PC-9 (cell line): ENCODE measurements at places on chromosomes 1 and 21. TPM values are rescaled to one million over a fixed set of nuclear protein-coding genes. Genes with fewer than 3 reads are reported as not detected.
A peak's percentile ranks its signal among the peaks of the same experiment; 100 is the strongest.

AVPR1B gene
- not detected in 2 replicates for total RNA-seq

GNAT2 gene
- 0.52 and 0.63 TPM in 2 replicates for total RNA-seq

GNG4 gene
- total RNA-seq = 15.5 and 16.3 TPM in 2 replicates

ATF6 gene
- 14.6 and 19.5 TPM in 2 replicates for total RNA-seq

GSTM3 gene
- total RNA-seq = 101 and 110 TPM in 2 replicates

LIN28A gene
- total RNA-seq = not detected in 2 replicates

HHIPL2 gene
- total RNA-seq = 14.0 and 18.7 TPM in 2 replicates

CCDC190 gene
- not detected in 2 replicates for total RNA-seq

SFPQ gene
- 191 and 299 TPM in 2 replicates for total RNA-seq

SLC22A15 gene
- total RNA-seq = 1.8 and 4.5 TPM in 2 replicates

TARS2 gene
- total RNA-seq = 44.8 and 46.0 TPM in 2 replicates

DNA sequence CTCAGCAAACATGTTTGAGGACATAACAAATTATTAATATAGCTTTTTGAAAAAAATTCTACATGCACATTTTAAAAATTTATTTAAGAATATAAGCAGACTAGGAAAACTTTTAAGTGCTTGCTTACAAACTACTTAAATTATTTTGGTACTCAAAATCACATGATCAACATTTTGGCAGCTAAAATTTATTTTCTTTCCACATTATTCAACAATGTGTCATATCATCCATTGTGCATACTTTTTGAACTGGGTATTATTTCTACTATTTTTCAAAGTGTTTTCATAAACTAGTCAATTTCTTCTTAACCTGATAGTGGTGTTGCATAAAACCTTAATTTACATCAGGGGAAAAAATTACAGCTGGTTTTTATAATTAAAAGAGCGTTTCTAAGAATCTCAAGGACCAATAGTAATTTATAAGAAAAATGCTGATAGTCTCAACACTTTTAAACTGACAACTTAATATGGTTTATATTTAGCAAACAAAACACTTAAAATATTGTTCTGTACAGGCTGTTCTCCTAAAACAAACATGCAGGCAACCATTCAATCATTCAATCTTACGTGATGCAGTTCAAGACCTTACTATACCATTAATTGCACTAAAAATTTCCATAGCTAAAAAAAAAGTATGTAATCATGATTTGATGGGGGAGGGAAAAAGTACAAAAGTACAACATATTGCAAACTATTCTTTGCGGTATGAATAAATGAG is 105.0 kb downstream of the GPATCH2 start:
- no peak for DNase-seq
- H3K36me3 ChIP-seq = no peaks in the 10 kb centered on the region
- H3K4me3 ChIP-seq = no peak overlapping the region
- no peak overlapping the region for H3K27ac ChIP-seq
- no peaks in the 10 kb centered on the region for H3K4me1 ChIP-seq

DNA sequence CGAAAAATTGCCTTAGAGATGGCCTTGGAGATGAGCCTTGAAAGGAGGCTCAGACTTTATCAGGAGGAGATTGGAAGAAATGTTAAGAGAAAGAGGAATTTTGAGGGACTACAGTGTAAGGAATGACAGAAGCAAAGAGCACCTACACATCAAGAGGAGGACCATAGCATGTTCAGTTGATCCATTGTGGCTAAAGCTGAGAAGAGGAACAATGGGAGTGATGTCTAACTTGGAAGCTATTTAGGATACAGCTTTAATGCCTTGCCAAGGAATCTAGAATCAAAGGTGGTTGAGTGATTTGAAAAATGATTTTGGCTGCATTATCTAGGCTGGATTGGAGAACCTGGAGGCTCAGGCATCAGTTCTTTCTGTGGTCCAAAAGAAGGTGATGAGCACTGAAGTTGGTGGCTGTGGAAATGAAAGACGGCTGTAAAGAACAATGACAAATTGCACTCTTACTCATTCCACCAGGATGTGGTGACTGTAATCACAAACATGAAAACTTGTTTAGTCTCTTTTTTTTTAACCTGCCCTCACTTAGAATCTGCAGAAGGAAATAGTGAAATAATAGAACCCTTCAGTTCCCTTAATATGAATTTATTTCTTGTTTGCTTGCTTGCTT is 11.3 kb downstream of the FAM20B start:
- H3K36me3 ChIP-seq = no peaks in the 10 kb centered on the region
- DNase-seq = no peak
- H3K27ac ChIP-seq = peak overlapping the region; percentile 94
- no peaks in the 10 kb centered on the region for H3K27me3 ChIP-seq
- H3K4me3 ChIP-seq = peak overlapping the region; percentile 43; the same call in 1 of the 2 replicates

- H3K27ac ChIP-seq = no peak overlapping the region
- no peak overlapping the region for H3K4me3 ChIP-seq
- H3K4me1 ChIP-seq = no peaks in the 10 kb centered on the region
- no peak for DNase-seq
Observed at GRCh38 chr1:156480016-156480370, 20.6 kb downstream of the MEF2D start.

DNA sequence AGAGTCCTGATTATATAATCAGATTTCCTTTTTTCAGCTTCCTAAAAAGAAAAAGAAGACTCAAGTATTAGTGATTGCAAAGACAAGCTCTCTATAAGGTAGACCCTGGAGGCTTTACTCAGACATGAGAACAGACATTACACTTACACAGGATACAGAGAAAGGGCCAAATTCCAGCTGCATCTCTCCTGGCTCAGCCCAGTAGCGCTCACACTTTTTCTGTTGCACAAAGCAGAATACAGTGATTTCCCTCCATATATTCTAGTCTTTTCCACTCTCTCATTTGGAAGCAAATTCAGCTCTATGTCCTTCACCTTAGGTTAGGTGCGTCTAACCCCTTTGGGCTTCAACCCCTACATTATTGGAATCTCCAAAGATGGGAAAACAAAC is 15.1 kb downstream of the PTPN22 start:
- no peaks in the 10 kb centered on the region for H3K36me3 ChIP-seq
- H3K27ac ChIP-seq = no peak overlapping the region
- H3K4me1 ChIP-seq = no peaks in the 10 kb centered on the region
- no peak overlapping the region for H3K4me3 ChIP-seq

GRCh38 chr1:194534784-194535183 is 1348.4 kb upstream of the B3GALT2 start:
- H3K36me3 ChIP-seq = no peaks in the 10 kb centered on the region
- H3K4me3 ChIP-seq = no peak overlapping the region
- no peaks in the 10 kb centered on the region for H3K4me1 ChIP-seq
- H3K27ac ChIP-seq = no peak overlapping the region
- H3K27me3 ChIP-seq = no peaks in the 10 kb centered on the region
- no peak for DNase-seq

GRCh38 chr1:212858461-212859265 is 588 bp downstream of the FLVCR1 start:
- H3K4me1 ChIP-seq = peaks cover 36% of the 10 kb centered on the region
- no peaks in the 10 kb centered on the region for H3K27me3 ChIP-seq
- H3K36me3 ChIP-seq = 0 out of 2 replicates have a peak, but pooled peaks cover 2% of the 10 kb centered on the region
- H3K4me3 ChIP-seq = peak overlapping the region; percentile 87
- H3K27ac ChIP-seq = 0 out of 2 replicates have a peak overlapping the region, but pooled peaks have one; percentile 18

DNA sequence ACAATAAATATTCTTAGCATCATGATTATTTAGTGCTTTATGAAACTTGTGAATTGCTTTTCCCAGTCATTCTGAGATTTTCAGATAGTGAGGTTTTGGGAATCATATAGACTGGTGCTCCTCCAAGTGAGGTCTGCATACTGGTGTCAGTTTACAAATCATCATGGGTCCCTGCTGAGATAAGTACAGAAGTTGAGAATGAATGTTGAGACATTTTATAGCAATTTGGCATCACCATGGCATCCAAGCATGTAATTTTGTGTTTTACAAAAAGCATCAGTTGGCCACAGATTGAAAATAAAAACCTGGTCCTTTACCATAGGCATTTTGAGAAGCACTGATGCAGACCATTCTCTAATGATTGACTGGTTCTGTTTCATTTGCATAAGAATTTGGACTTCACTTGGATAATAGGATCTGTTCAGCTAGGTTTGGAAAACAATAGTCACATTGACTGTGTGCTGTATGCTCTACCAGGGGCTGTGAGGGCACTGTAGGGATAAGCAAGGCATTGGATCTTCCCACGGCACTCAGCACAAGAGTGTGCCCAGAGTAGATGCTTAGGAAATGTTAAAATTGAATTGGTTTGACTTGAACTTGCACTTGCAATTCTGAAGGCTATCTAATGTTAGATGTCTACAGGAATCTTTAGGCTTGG is 79.0 kb upstream of the JUN start:
- no peaks in the 10 kb centered on the region for H3K36me3 ChIP-seq
- H3K27ac ChIP-seq = no peak overlapping the region
- no peaks in the 10 kb centered on the region for H3K27me3 ChIP-seq
- peaks cover 17% of the 10 kb centered on the region for H3K4me1 ChIP-seq
- DNase-seq = no peak

GRCh38 chr21:42607102-42607501 is 46.3 kb upstream of the PDE9A start:
- H3K4me1 ChIP-seq = no peaks in the 10 kb centered on the region
- no peaks in the 10 kb centered on the region for H3K36me3 ChIP-seq
- DNase-seq = no peak
- no peaks in the 10 kb centered on the region for H3K27me3 ChIP-seq
- H3K27ac ChIP-seq = no peak overlapping the region

DNA sequence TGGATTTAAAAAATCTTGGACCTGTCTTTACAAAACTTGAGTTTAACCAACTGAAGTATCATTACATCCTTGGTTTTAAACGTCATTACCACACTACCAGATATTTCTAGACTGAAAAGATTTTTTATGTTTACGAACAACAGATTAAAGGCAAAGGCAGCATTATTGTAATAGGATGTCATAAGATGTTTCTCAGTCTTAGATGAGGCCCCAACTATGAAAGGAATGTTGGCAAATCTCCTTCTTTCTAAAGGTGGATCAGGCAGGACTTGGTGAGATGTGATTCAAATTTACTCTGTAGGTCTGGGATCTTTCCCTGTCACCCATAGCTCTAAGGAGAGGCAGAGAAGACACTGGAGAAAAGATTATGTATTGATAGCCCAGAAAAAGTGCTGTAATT is 417.9 kb downstream of the PTBP2 start:
- H3K4me3 ChIP-seq = no peak overlapping the region
- no peak overlapping the region for H3K27ac ChIP-seq
- H3K36me3 ChIP-seq = no peaks in the 10 kb centered on the region
- H3K27me3 ChIP-seq = no peaks in the 10 kb centered on the region

GRCh38 chr1:164759979-164760469 is 201.0 kb downstream of the PBX1 start:
- no peak for DNase-seq
- H3K27me3 ChIP-seq = no peaks in the 10 kb centered on the region
- peaks cover 8% of the 10 kb centered on the region for H3K4me1 ChIP-seq
- H3K27ac ChIP-seq = no peak overlapping the region
- no peaks in the 10 kb centered on the region for H3K36me3 ChIP-seq

DNA sequence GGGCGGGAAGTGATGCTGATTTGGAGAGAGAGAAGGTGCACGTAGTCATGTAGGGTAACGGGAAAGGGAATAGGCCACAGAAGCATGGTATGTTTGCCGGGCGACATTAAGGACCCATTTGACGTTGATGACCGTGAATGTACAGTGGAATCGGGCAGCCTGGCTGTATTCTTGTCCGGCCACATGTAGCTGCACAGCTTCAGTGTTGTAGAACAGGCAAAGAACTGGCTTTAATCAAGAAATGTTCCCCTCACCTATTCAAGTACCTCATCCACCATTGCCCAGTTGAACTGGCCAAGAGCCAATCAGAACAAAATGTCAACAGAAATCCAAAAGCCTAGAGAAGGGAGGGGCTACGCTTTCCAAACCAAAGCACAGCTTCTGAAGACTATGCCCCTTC is 104.8 kb downstream of the DHRS3 start:
- no peaks in the 10 kb centered on the region for H3K27me3 ChIP-seq
- no peaks in the 10 kb centered on the region for H3K36me3 ChIP-seq
- no peak overlapping the region for H3K4me3 ChIP-seq
- no peaks in the 10 kb centered on the region for H3K4me1 ChIP-seq
- no peak overlapping the region for H3K27ac ChIP-seq
- no peak for DNase-seq

DNA sequence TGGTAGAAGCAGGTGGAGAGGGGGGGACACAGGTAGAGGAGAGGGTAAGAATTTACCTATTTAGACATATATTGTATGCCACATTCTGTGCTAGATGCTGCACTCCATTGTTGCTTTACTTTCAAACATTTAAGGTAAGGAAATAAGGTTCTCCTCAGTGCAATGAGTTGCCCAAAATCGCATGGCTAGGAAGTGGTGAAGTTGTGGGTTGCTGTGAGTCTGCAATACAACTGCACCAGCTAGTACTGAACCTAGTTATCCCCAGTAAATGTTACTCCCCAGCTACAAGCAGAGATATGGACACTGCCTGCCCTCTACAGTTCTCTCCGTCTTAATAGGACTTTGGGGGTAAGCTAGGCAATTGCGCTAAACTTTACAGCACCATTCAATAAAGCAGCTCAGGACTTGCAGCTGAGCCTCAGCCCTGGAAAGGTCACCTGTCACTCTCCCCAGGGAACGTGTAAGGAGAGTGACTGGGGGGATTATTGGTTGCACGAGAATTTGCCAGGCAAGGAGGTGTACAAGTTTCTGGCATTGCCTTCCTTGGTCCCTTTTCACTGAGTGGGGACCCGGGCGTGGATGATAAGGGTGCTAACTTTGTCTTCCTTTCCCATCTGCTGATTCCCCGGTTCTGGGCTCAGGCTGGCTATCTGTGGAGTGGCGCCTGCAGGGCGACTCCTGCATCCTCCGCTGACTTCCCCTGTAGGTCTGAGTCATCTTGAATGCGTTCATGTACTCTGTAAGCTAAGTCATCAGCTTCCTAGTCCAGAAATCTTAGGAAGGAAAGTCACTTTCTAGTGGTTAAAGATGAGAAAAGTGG is 71.3 kb upstream of the CNTN2 start:
- H3K27ac ChIP-seq = no peak overlapping the region
- no peak for DNase-seq
- peaks cover 83% of the 10 kb centered on the region for H3K27me3 ChIP-seq
- no peak overlapping the region for H3K4me3 ChIP-seq
- no peaks in the 10 kb centered on the region for H3K4me1 ChIP-seq
- no peaks in the 10 kb centered on the region for H3K36me3 ChIP-seq

GRCh38 chr1:44086692-44087474 is 31.7 kb upstream of the KLF17 start:
- peaks cover 7% of the 10 kb centered on the region; the same call in 1 of the 2 replicates for H3K4me1 ChIP-seq
- no peaks in the 10 kb centered on the region for H3K36me3 ChIP-seq
- no peak overlapping the region for H3K27ac ChIP-seq
- H3K27me3 ChIP-seq = no peaks in the 10 kb centered on the region

- peak; percentile 64 for DNase-seq
- H3K27ac ChIP-seq = no peak overlapping the region
- H3K36me3 ChIP-seq = no peaks in the 10 kb centered on the region
- H3K4me3 ChIP-seq = no peak overlapping the region
- 0 out of 2 replicates have a peak, but pooled peaks cover 7% of the 10 kb centered on the region for H3K4me1 ChIP-seq
- no peaks in the 10 kb centered on the region for H3K27me3 ChIP-seq
Observed at GRCh38 chr1:186950547-186950946, 121.8 kb downstream of the PLA2G4A start.

- H3K27me3 ChIP-seq = no peaks in the 10 kb centered on the region
- H3K4me1 ChIP-seq = peaks cover 16% of the 10 kb centered on the region
- no peak for DNase-seq
Observed at GRCh38 chr1:208149776-208150514, 94.2 kb downstream of the PLXNA2 start.

- H3K4me1 ChIP-seq = peaks cover 10% of the 10 kb centered on the region
- no peaks in the 10 kb centered on the region for H3K36me3 ChIP-seq
- no peaks in the 10 kb centered on the region for H3K27me3 ChIP-seq
- H3K27ac ChIP-seq = no peak overlapping the region
- no peak overlapping the region for H3K4me3 ChIP-seq
- no peak for DNase-seq
Observed at GRCh38 chr1:107776900-107777663, 187.9 kb downstream of the VAV3 start.
